ENCODE measurements at places on chromosomes 1 and 21. TPM values are rescaled to one million over a fixed set of nuclear protein-coding genes. Genes with fewer than 3 reads are reported as not detected.

RNU1-3 gene
- total RNA-seq, result 1,278 TPM

- DNase-seq, result no peak
These were observed 75.8 kb downstream of the ATP5PO start for GRCh38 chr21:33839806-33840205.

GRCh38 chr21:42037516-42037915 is 27.4 kb upstream of the ZBTB21 start:
- no peak for DNase-seq

COL6A1 gene
- total RNA-seq, result 1.7 TPM

- DNase-seq, result no peak
These were observed 36.6 kb downstream of the HIVEP3 start for GRCh38 chr1:41882068-41882477.

OR2AK2 gene
- total RNA-seq, result not detected

GRCh38 chr1:216902669-216903381 is 179.6 kb upstream of the ESRRG start:
- DNase-seq, result no peak

FOXD2 gene
- total RNA-seq, result 0.28 TPM

DNA sequence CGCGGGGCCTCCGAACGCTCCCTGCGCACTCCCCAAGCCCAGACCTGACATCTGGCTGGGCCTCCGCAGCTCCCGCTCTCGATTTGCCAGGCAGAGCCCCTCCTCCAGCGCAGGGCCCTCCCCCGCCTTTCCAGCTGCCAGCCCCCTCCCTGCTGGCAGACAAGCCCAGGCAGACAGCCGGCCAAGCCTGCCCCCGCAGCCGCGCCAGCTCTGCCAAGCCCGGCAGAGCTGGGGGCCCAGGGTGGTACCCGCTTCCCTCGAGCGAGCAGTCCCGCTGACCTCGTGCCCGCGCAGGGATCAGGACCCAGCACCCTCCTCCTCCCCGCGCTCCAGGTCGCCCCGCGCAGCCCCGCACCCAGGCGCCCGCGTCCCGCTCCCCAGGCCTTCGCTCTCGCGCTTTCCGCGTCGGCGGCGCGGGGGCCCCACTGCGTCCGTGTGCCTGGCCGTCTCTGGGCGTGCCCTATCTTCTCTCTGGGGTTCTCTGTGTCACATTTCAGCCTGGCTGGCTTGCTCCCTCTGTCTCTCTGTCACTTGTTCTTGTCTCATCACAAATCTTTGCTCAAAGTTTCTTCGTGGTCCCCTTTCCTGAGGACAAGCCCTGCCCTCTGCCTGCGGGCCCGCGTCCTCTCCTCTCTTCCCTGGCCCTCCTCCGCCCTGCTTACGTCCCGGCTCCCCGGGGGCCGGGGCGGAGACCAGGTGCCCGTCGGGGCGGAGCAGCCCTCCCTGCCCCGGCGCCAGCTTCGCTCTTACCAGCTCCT is 580 bp downstream of the INKA2 start:
- DNase-seq, result peak; percentile 63

NFYC gene
- total RNA-seq, result 64.0 TPM

- DNase-seq, result no peak
These were observed at the start of gene PRAMEF12 for GRCh38 chr1:12773438-12773837. Gene PRAMEF12, plus strand, starts transcription at chr1:12773738. Its CDS starts 1,130 bp downstream, at chr1:12774868.

GRCh38 chr1:158124034-158124433 is 56.7 kb upstream of the CD1D start:
- DNase-seq, result no peak

DNA sequence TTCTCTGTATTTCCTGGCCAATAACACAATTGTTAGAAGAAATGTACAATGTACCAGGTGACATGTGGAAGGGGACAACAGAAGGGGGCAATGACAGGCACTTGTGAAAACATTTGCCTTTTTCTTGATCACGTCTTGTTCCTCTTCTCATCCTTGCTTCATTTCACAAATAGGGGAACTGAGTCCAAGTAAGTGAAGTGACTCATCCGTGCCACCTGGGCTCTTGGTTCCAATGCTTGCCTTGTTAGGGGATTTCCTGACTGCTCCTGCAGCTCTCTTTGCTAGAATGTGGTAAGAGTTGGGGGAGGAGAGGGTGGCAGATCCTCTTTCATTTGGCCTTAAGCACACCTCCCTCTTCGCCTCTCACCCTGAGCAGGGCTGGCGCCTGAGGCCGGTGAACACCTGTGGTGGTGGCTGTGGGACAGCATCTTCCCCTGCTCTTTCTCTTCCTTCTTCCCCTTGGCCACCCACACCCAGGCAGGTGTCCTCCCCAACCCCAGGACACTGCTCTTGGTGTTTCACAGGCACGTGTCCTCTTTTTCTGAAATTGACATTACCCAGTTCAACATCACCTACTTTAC is 2.2 kb upstream of the RHEX start:
- DNase-seq, result peak; percentile 60

DNA sequence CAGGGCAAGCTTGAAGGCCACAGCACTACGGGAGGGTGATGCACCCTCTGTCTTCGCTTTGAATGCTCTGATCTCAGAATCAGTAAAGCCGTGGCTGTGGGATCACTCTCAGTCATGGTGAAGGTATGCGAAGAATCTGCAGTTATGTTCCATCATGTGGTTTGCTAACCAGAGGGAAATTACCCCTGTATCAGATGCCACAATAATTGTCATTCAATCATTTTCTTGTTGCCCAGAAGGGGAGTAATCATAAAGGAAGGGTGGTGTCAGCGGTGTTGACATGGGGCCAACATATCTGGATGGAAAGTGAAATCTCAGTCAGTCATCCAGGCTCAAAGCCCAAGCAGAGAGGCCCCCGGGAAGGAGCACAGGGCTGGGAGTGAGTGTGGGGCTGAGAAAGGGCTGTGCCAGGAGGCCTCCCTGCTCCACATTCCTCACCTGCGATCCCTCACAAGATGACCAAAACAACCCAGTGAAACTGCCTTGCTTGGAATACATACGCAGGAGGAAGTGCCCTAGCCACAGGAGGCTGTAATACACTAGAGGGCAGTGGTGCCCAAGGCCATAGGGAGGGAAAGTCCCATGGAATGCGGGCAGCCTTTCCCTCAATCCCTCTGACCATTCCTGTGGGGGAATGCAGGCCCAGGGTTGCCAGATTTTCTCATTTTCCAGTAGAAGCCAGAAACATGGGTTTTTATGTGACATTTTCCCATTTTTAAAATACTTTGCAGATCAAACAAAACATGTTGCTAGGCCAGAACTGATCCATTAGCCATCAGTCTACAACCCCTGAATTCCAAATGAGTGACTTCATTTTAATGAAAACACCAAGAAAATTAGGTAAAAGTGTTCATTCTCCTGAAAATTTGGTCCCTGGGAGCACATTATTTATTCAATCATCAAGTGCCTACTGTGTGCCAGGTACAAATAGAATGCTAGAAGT is 95.7 kb upstream of the VANGL1 start:
- peak; percentile 24 for DNase-seq

GRCh38 chr1:210231846-210232510 is 618 bp upstream of the SERTAD4 start:
- DNase-seq, result no peak

GRCh38 chr1:118247593-118247992 is 62.6 kb upstream of the SPAG17 start:
- DNase-seq, result no peak

BCL2L15 gene
- 1.7 TPM for total RNA-seq

- DNase-seq, result no peak
These were observed 74.4 kb upstream of the HSD17B7 start for GRCh38 chr1:162716123-162716522.

PRDM16 gene
- 1.7 TPM for total RNA-seq

DNA sequence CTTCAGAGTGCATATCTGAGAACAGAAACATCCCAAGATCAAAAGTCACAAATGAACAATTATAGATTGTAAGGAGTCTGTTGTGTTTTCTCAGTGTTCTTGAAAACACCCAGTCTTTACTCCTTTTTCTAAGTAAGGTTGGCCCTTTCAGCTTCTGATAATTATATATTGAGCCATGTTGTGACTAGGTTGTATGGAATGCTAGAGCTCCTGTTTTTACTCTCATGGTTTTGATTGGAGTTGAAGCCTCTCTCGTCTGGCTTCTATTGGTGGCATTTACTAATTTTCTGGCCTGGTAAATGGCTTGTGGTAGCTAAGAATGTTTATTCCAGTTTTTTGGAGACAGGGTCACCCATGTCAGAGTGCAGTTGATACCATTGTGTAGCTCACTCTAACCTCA is 84.7 kb downstream of the NDUFS5 start:
- DNase-seq, result no peak

DNA sequence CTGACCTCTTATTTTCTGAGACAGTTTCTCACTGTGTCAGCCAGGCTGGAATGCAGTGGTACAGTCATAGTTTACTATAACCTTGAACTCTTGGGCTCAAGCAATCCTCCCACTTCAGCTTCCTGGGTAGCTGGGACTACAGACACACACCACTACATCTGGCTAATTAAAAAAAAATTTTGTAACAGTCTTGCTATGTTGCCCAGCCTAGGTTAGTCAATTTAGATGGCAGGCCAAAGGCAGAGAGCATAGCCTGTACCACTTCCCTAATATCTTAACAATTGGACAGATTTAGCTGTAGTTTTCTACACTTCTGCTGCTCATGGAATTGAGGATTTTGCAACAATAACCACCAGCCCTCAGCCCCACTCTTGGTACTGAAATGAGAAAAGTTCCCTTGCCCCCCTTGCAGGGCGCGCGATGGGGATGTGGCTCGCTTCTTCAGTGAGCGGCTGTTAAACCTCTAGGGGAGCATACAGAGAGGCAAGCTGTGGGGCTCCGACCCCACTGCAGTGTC is 34.9 kb upstream of the PTGFRN start:
- DNase-seq, result peak; percentile 44

OR2L3 gene
- total RNA-seq, result not detected

- no peak for DNase-seq
These were observed 11.0 kb upstream of the XCL2 start for GRCh38 chr1:168554603-168555483.

DNA sequence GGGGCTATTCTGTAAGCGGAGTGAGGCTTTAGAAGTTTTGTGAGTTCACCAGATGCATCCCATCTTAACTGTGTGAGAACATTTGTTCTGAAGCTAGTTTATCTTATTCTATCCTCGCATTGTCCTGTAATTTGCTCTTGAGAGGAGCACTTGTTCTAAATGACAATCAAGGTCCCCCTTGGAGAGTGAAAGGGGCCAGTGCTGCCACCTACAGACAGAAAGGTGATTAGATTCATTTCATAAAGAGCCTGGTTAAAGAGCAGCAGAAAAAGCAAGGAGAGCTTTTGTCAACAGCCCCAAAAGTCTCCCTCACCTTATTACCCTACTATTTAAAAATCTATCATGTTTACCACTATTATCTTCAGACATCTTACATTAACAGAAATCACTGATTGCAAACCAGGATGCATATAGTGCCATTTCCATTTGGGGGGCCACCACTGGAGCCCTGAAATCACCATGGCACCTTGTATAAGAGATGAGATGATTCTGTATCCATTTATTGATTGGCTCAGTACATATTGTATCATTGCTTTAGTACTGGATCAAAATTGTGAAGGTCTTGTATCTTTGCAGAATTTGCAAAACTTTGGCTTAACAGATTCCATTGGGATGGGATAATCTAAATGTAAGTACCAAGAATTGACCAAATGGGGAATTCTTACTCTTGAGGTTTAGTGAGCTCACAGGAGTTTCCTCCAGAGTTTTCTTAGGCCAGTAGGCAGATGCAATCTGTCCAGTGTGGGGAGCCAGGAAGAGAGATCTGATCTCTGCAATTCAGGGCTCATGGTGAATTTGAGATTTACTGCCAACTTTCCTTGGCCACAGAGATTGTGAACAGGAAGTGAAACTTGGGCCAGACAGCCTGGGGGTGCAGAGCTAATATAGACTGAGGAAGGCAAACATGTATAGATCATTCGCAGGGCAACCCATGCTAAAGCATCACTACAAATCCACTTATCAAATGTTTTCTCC is 64.3 kb upstream of the TRABD2B start:
- peak; percentile 25 for DNase-seq

- no peak for DNase-seq
These were observed 253.8 kb downstream of the LTN1 start for GRCh38 chr21:28738882-28739281.

LMOD1 gene
- not detected for total RNA-seq

GRCh38 chr1:159961636-159962035 is 7.6 kb upstream of the SLAMF9 start:
- DNase-seq, result no peak

- DNase-seq, result peak; percentile 31
These were observed 104.9 kb upstream of the TMPRSS2 start for GRCh38 chr21:41612674-41613532.

VTCN1 gene
- total RNA-seq, result not detected

Data from activated T-cell treated with anti-CD3 and anti-CD28 coated beads, Interleukin-2, amount 50 U/mL, for 72 hours (primary cell).